Activated CD4-positive, alpha-beta memory T cell treated with anti-CD3 and anti-CD28 coated beads for 36 hours (primary cell): ENCODE measurements at places on chromosomes 11 and 22. TPM values are rescaled to one million over a fixed set of nuclear protein-coding genes. Genes with fewer than 3 reads are reported as not detected.
A peak's percentile ranks its signal among the peaks of the same experiment; 100 is the strongest.

- no peak for DNase-seq
Observed at GRCh38 chr11:15594607-15595006, 479.9 kb downstream of the INSC start.

DNA sequence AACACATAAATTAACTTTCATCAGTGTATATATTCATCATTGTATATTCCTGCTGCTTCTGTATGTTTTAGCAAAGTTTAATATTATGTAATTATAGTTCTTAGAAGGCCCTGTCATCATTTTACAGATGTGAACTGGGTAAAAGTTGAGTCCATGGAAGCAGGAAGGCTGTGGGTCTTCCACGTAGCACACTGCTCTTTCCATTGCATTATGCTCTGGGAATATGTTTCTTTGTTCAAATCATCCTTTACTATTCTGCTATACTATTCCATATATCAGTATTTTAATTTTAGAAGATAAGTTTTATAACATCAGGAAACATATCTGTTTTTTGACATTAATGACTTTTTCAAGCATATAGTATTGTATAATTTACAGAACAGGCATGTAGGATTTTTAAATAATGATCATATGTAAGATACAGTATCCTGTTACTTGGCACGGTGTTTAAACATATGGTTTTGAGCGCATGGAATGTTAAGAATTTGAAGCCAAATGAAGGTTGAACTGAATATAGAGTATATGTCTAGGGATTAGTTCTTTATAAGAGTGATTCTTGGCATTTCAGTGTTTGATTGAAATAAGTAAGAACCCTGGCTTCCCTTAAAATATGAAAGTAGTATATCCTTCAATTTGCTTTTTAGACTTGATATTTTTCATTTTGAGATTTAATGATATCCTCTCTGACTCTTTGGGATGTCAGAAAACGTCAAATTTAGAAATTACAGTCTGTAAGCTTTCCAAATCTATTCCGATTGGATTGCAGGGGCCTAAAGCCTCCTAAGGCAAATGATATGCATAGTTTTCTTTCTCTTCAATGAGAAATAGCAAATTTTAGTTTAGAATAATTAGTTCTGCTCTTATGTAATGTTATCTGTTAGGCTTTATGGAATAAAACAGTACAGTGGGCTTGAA lies 8.6 kb downstream of the CCDC81 start:
- no peak for DNase-seq

DNA sequence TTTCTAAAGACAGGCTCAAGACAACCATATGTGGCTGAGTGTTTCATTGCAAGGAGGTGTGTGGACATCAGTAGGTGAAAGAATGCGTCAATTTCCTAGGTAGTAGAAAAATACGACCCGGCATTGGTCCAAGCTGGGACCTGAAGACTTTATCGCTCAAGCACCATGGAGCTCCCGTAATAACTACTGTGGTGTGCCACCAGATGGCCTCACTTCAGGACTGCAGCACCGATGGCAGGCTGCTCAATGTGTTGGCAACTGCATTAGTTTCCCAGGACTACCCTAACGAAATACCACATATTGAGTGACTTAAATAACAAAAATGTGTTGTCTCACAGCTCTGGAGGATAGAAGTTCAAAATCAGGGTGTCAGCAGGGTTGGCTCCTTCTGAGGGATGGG lies 72.4 kb upstream of the FAT3 start:
- DNase-seq = no peak

GRCh38 chr11:36744375-36745168 lies 146.5 kb upstream of the RAG2 start:
- peak; percentile 75 for DNase-seq

GRCh38 chr11:86558207-86558606 lies 114.2 kb downstream of the ME3 start:
- no peak for DNase-seq

DNA sequence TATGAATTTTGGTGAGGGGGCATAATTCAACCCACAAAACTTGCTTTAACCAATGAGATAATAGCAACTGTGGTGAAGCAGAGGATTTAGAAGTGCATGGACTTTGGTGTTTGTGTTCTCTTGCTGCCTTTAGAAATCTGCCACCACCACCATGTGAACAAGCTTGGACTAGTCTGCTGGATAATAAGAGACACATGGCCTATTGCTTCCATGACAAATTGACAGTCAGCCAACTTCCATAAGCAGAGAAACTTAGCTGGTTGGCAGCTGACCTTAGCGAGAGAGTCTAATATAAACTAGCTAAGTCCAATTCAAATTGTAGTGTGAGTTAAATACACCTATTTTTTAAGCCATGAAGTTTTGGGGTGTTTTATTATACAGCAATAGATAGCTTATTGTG lies 482.1 kb upstream of the ANO5 start:
- no peak for DNase-seq

DNA sequence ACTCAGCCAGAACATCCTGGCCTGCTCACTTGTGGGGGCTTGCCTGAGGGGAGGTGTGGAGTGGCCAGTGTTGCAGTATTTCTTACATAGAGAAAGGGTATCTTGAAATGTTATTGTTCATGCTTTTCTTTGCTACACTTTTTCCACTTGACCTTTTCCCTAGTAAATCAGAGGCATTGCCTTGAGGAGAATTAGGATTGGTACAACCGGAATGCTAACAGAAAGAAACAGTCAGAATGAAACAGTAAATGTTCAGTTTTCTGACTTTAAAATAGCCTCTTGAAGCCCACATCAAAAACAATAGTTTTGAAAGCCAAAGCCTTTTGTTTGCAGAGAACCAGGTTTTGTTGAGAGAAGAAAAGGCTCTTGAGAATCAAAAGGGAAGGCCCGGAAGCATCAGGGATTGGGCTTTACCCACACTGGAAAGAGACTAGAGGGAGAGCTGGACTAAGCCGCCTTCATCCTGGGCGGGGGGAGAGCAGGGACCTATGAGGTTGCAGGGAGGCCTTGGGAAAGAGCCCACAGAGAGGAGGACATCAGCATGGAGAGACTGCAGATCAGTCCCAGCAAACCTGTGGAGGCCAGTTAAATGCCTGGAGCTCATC lies 12.4 kb downstream of the ADM start:
- DNase-seq = no peak

DNA sequence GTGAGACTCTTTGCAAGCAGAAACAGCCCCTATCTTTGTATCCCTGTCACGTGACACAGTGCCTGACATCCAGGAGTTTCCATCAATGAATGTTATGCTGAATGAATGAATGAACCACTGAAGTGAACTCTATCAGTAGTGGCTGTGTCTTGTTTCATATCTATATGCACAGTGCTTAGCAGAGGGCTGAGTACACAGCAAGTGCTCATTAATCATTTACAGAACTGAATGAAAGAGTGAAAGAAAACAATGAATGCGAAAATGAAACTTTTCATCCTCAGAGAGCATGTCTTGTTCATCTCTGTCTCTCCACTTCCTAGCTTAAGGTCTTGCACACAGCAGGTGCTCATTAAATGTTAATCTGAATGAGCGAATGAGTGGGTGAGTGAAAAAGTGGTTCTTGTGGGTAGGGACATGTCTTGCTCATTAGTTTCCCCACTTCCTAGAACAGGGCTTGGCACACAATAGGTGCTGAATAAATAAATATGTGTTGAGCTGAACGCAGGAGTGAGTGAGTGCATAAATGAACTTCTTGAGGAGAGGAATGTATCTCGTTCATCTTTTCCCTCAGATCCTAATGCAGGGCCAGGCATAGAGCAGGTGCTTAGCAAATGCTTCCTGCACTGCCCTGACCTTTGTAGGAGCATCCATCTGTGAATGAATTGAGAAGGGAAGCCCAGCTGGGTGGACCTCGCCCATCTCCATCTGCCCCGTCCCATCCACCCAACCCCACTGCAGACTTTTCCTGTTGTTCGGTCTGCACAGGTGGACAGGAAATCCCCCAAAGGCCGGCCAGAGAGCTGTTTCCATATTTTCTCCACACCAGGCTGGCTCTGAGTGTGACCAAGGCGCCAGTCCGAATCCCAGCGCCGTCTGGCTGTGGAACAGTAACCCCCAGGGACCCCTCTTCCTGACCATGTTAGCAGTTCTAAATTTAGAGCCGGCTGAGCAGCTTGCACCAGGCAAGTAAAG lies 113.4 kb upstream of the CRYBB3 start:
- peak; percentile 43 for DNase-seq

GRCh38 chr22:49215840-49216239 lies 611.8 kb downstream of the BRD1 start:
- no peak for DNase-seq

GRCh38 chr11:19193916-19194315 lies 7.9 kb downstream of the CSRP3 start:
- DNase-seq = no peak

- no peak for DNase-seq
Observed at GRCh38 chr22:42307806-42308563, 37.5 kb upstream of the TCF20 start.

DNA sequence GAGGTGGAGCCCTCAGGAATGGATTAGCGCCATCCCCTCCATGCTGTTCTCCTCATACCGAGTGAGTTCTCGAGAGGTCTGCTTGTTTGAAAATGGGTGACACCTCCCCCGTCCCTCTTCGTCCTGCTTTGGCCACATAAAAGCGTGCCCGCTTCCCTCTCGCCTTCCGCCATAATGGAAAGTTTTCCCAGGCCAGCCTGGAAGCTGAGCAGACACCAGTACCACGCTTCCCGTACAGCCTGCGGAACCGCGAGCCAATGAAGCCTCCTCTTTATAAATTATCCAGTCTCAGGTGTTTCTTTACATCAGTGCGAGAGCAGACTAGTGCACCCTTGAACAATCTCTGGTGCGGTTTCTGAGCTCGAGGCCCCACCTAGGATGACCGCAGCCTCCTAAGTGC lies 12.8 kb downstream of the ALG12 start:
- no peak for DNase-seq

- no peak for DNase-seq
Observed at GRCh38 chr11:19872512-19873145, 160.0 kb downstream of the NAV2 start.

GRCh38 chr22:46798041-46798365 lies 35.6 kb downstream of the TBC1D22A start:
- no peak for DNase-seq

GRCh38 chr11:72227316-72228228 lies 3.0 kb downstream of the INPPL1 start:
- DNase-seq = no peak

GRCh38 chr11:5204787-5205186 lies 4.3 kb upstream of the OR51V1 start:
- no peak for DNase-seq

DNA sequence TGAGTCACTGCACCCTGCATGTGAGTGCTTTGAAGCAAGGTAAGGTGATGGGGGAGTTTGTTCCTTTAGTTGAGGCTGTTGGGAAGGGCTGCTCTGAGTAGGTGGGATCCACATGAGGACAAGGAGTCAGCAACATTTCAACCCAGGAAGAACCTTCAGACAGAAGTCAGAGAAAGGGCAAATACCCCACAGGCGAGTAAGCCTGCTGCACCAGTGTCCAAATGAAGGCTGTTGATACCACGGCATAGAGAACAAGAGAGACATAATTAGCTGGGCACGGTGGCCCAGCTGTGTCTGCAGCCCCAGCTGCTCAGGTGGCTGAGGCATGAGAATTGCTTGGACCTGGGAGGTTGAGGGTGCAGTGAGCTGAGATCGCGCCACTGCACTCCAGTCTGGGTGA lies 54.3 kb upstream of the CLMP start:
- no peak for DNase-seq

- DNase-seq = no peak
Observed at GRCh38 chr11:11215944-11216343, 137.1 kb downstream of the CSNK2A3 start.

GRCh38 chr11:9796854-9797253 lies 133.0 kb downstream of the SWAP70 start:
- no peak for DNase-seq

- DNase-seq = no peak
Observed at GRCh38 chr22:45291931-45292290, 7.2 kb downstream of the UPK3A start.

GRCh38 chr22:22940961-22941605 lies 53.5 kb downstream of the IGLL5 start:
- DNase-seq = peak; percentile 5

DNA sequence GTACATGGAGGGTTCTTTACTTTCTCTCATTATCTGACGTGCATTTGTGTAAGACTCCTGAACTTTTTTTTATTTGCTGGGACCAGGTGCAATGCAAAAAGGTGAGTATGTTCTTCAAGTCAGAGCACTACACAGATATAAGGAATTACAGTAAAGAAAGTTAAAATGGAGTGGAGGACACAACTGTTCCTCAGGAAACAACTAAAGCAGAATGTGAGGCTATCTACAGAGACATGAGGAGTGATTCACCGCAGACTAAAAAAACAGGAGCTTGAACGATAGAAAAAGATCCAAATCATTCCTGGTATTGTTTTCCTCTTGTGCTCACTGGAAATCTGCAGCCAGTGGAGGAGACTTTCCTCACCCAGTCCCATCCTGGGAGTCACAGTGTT lies 106.2 kb downstream of the ABTB2 start:
- DNase-seq = no peak

- no peak for DNase-seq
Observed at GRCh38 chr11:92740276-92740675, 229.2 kb upstream of the MTNR1B start.

- DNase-seq = peak; percentile 71
Observed at GRCh38 chr11:65487467-65488272, 11.2 kb upstream of the MALAT1 start.

- no peak for DNase-seq
Observed at GRCh38 chr11:5284637-5285036, 14.9 kb upstream of the HBE1 start.

DNA sequence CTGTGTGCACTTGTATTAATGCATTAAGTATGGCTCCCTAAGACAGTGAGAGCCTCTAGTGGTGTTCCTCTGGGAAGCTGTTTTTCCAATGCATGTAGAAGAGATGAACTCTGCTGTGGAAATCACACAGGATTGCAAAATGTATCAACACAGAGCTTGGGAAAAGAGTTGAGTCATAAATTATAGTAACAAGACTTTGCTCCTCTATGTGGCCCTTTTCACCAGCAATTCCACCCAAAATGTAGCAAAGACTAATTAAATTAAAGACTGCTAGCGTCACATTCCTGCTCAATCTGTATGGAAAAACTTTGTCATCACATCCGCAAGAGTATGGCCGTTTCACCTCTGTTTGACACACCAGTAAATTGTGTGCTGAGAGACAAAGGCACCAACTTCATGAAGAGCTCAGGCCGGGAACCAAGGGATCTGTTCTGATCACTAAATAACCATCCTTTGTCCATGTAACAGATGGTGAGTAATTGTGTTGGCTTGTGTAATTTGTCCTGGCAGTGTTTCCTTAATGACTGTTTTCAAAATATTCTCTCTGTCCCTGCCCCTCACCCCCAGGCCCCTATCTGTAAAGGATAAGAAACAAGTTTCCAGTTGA lies 209.2 kb upstream of the SORL1-AS1 start:
- no peak for DNase-seq

- DNase-seq = no peak
Observed at GRCh38 chr11:117424781-117425180, 97.1 kb downstream of the CEP164 start.

Gene SNU13
- total RNA-seq = 242 TPM

Gene ANKK1
- 0.15 TPM for total RNA-seq

Gene GGTLC3
- total RNA-seq = not detected

Gene PDE3B
- 21.8 TPM for total RNA-seq

Gene APOC3
- not detected for total RNA-seq

Gene CARD16
- total RNA-seq = 8.6 TPM

Gene FGF3
- not detected for total RNA-seq

Gene PRR5L
- total RNA-seq = 42.7 TPM

Gene CRYBB2
- not detected for total RNA-seq

Gene OR2D2
- total RNA-seq = not detected

Gene MGAT3
- 0.05 TPM for total RNA-seq

Gene RHOD
- total RNA-seq = 0.57 TPM

Gene CARD10
- not detected for total RNA-seq

Gene TTC36
- not detected for total RNA-seq

Gene RIMBP3B
- 0.48 TPM for total RNA-seq

Gene CNIH2
- 0.39 TPM for total RNA-seq

Gene C22orf23
- total RNA-seq = 0.14 TPM
